Ovary (tissue), 10 donors: ENCODE measurements at places on chromosomes 4 and X.
A peak's percentile ranks its signal among the peaks of the same experiment; 100 is the strongest.

DNA sequence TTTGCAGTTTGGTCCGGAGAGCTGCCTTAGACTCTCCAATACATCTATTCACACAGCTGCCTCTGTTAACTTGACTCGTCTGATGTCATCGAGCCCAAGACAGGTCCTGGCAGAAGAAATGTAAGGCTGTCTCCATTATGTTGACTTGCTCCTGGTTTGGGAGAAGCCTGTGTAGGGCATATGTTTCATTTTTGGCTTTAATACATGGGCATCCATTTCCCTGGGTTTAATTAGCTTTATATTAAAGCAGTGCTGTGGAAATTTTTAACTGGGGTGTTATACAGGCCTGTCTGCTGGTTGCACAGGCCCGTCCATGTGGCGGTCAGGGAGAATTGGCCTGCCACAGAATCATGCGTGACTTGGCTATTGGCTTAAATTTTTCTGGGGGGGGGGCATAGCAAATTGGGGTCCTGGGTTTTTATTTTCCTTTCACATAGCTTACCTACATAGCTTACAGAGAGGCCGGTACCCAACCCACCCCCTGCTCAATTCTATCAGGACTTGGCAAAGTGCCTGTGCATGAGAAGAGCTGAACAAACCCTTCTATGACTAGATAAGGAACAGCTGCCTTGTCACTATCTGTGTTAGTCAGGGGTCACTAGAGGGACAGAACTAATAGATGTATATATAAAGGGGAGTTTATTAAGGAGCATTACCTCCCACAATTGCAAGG is 123.5 kb upstream of the WDR1 start:
- no peak for DNase-seq

GRCh38 chr4:8410066-8410625 is 30.4 kb downstream of the ACOX3 start:
- no peak for DNase-seq

DNA sequence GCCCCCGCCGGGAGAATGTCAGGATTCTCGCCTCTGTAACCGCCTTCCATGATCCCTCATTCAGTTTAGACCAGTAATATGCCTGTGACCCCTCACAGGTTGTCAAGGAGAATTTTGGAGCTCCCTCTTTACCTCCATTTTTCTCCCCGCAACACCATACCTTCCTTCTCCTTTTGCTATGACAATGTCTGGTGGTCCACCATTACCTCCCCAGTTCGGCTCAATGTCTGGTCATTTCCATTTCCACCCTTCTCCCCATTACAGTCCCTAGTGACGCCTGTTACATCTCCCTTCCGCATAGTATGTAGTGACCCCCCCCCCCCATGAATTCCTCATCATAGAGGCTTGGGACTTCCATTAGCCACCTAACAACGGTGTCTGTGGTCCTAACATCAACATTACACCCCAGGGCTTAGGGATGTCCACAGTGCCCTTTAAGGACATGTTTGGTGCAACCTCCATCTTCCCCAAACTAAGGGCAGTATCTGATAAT is 700 bp downstream of the ARAF start:
- no peak for DNase-seq

DNA sequence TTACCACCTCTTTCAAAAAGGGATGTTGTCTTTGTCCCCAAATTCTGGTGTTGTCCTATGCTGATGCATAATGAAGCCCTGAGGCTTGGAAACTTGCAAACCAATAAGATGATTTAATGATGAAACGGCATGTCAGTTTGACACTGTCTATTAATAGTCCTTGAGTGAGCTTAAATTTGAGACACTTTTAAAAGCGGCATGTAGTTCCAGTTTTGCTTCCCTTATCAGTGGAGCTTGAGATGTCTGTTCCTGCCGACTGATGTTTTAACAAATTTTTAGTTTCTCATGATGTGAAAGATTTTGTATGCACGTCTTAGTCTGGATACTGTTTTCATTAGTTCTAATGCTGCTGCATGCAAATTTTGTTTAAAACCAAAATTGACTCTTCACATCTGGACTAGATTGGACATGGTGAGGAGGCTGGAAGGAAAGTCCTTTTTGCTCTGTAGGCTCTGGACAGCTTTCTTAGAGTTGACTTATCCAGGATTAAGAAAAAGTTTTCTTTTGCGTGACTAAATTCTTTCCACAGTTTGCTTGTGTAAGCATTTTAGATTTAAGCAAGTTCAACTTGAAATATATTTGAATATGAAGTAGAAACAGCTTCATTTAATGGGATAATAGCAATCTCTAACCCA is 11.7 kb downstream of the C1GALT1C1 start:
- DNase-seq, result no peak

- no peak for DNase-seq
These were observed 8.9 kb upstream of the PLXNB3 start for GRCh38 chrX:153755136-153755535.

GRCh38 chr4:2938906-2939305 is 24.3 kb downstream of the NOP14 start:
- DNase-seq, result peak; percentile 14

DNA sequence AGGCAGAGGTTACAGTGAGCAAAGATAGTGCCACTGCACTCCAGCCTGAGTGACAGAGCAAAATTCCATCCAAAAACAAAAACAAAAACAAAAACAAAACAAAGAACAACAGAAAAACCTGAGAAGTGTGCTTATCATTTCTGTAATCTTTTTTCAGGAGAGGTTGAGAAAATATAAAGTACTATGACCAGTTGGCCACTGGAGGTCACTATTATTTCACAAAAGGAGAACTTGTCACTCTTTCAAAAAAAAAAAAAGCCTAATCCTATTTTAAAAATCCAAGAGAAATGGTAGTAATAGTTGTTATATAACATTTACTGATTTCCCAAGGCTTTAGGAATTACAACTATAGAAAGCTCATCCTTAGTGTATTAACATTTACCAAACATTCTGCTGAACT is 24.9 kb upstream of the RNF150 start:
- no peak for DNase-seq

GRCh38 chrX:13377550-13377934 is 57.7 kb upstream of the ATXN3L start:
- DNase-seq, result no peak
